Stimulated activated CD8-positive, alpha-beta memory T cell treated with anti-CD3 and anti-CD28 coated beads, Interleukin-4, amount 100 ng/mL, for 1 hour (primary cell): ENCODE measurements at places on chromosomes 1 and 21.

DNA sequence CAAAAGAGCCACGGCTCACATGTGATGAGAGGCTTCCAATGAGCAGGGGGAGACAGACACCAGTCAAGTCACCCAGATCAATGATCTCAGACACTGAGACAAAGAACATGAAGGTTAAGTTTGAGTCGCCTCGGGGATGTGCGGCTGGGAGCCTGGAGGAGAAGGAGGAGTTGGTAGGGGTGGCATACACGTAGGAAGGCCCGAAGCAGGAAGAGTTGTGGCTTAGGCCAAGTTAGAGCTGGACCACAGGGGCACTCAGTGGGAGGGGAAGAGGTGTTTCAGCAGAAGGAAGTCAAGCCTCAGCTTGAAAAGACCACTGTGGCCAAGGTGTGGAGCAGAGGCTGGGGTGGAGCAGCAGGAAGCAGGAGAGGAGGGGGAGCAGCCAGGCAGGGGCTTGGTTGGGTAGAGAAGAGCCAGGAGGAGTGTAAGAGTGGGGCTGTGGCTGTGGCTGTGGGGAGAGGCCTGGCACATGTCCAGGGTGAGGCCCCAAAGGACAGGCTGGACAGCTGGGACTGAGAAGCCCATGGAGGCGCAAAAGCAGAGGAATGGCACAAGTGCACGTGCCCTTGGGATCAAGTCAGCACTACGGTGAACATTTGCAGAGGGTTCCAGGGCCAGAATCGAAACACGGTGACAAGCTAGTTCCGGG is 27.6 kb downstream of the CTNNBIP1 start:
- DNase-seq: no peak

- DNase-seq: no peak
These were observed 81.2 kb downstream of the KCNN3 start for GRCh38 chr1:154788886-154789285.

- no peak for DNase-seq
These were observed 3.2 kb upstream of the XPR1 start for GRCh38 chr1:180628646-180629045.

DNA sequence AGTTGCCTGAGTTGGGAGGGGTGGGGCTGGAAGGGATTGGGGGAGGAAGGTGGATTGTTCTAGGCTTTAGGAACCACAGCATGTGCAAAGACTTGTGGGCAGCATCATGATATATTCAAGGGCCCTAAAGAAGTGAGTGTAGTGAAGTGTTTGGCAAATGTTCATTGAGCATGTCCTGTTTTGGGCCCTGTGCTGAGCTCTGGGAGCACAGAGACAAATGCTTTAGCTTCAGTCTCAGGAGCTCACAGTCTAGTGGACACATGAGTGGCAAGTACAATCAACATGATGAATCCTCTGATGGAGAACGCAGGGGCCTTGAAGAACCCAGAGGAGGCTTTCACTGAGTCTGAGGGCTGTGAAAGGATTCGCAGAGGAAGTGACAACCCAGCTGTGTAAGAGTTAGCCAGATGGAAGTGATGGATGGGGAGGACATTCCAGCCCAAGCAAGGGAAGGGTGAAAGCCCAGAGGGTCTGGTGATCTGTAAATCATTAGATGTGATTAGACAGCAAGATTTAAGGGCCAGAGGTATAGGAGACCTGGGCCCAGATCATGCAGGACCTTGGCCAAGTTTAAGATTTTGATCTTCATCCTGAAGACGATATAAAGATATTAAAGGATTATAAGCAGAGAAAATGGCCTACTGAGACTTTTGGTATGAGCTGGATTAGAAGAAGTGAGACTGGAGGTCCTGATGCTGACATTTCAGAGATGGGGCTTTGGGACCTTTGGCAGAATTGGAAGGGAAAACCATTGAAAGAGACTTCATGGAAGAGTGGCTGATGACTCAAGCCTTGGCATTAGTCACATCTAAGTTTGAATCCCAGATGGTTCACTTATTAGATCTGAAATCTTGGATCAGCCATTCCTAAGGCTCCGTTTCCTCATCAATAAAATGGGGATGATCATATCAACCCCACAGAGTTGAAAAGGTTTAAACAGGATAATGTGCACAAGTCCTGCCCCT is 4.6 kb downstream of the IPO13 start:
- DNase-seq: no peak

DNA sequence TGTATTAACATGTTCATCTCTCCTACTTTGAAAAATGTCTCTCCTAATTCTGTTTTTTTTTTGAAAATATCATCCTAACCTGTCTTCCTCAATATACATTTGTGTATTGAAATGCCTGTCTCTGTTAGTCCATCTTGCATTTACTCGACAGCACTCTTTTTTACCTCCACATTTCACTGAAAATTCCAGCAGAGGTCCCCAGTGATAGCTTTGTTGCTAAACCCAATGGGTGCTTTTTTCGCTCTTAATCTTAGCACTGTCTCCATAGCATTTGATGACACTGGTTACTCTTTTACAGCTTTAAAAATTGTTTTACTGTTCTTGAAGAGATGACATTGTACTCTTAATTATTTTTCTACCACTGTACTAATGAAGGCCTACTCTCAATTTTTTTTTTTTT is 10.8 kb downstream of the OSBPL9 start:
- DNase-seq: no peak

DNA sequence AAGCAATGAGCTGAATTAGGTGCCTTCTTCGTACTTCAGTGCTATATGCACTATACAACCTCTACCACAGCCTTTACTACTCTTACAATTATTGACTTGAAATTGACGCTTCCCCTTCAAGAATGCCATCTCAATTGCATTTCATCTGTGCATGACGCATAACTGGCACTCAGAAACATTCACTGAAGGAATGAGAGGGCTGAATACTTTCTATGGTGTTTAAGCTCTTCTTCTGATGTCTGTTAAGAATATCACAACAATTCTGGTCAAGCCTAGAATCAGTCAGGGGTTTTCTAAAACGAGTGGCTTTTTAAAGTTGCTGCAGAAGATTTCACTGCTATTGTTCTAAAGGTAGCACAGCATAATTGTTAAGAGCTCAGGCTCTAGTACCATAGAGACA is 11.5 kb downstream of the DENND1B start:
- no peak for DNase-seq

DNA sequence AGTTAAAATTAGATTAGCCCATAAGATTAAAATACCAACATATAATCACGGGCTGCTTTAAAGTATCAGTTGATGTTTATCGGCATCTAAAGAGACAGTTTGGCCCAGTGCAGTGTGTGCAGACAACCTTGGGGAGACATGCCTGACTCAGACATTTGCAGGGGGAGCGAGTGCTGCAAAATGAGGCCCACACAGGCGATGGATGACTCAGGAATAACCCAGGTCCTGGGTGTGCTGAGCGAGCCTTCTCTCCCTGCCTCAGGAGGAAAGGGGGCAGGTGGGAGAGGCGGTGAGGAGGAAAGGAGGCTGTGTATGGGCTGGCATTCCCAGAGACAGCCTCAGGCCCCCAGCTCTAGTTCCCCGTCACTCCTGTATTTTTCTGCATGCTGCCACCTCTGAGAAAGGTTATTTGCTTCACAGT is 9.0 kb downstream of the SLC9A1 start:
- DNase-seq: no peak

- no peak for DNase-seq
These were observed 338 bp upstream of the TOR1AIP1 start for GRCh38 chr1:179881642-179882252.

- no peak for DNase-seq
These were observed 118.9 kb downstream of the LACTBL1 start for GRCh38 chr1:22853651-22854185.

GRCh38 chr1:173527151-173527826 is 50.2 kb downstream of the PRDX6 start:
- DNase-seq: no peak

DNA sequence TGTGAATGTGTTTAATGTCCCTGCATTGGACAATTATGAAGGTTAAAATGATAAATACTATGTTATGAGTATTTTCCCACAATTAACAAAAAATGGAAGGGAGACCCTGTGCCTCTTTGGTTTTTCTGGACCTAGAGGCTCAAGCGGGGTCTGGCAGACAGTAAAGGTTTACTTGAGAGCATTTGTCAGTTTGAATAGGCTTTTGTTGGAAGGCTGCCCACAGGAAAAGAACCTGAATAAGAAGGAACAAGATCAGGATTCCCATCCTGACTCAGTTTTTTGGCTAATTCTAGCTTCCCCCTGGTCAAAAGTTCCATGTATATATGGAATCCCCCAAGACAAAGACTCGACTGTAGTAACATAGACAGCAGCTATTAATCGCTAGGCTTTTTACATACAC is 150.9 kb upstream of the JUN start:
- DNase-seq: no peak

DNA sequence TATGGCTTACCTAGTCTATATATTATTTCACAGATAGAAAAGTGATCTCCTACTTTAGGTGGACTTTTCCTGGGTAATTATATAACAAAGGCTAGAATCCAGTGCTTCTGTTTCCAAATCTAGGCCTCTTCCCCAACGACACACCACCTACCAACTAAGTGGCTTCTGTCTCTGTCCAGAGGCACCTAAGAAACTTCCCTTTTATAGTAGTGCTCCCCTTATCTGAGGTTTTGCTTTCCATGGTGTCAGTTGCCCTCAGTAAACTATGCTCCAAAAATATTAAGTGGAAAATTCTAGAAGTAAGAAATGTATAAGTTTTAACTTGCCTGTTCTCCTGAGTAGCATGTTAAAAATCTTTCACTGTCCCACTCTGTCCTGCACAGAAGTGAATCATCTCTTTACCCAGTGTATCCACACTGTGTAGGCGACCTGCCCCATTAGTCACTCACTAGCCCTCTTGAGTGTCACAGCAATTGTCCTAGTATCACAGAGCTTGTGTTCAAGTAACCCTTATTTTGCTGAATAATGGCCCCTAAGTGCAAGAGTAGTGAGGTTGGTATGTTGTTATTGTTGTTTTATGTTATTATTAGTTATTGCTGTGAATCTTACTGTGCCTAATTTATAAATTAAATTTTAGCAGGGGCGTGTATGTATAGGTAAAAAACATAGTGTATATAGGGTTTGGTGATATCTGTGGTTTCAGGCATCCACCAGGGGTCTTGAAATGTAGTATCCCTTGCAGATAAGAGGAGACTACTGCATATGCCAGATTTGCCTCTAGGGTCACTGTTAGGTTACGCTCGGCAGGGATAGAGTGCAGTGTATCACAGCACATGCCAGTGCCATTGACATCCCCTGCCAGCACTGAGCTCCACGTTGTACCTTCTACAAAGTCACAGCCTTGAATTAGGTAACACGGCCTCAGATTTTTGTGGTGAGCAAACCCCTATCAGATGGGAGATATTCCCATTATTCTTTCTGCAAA is 14.7 kb upstream of the CD53 start:
- DNase-seq: no peak

GRCh38 chr1:11563560-11564069 is 84.7 kb downstream of the DISP3 start:
- DNase-seq: no peak

DNA sequence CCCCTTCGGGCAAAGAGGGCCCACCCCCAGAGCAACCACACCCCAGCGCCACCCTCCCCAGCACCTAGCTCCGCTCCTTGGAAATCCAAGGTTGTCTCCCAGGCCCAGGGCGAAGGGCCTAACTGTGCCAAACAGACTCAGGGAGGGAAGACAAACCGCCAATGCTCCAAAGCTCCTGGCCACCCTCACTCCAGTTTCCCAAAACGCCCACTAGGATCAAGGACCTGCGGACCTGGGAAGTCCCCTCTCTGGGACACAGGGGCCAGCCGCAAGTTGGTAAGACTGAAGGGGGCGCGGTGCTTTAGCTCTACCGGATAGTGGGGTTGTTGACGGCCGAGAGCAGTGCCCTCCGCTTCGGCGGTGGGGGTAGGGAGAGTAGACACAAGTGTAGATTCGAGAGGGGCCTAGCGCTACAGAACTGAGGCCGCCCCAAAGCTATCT is 581 bp downstream of the IRF6 start:
- DNase-seq: no peak

GRCh38 chr1:182633031-182633430 is 28.8 kb upstream of the RGS16 start:
- no peak for DNase-seq

GRCh38 chr1:61049850-61050540 is 32.4 kb upstream of the NFIA start:
- peak; percentile 82 for DNase-seq

GRCh38 chr1:65235867-65236805 is 73.2 kb upstream of the DNAJC6 start:
- no peak for DNase-seq

- no peak for DNase-seq
These were observed 91.9 kb downstream of the CSMD2 start for GRCh38 chr1:34073028-34073695.

DNA sequence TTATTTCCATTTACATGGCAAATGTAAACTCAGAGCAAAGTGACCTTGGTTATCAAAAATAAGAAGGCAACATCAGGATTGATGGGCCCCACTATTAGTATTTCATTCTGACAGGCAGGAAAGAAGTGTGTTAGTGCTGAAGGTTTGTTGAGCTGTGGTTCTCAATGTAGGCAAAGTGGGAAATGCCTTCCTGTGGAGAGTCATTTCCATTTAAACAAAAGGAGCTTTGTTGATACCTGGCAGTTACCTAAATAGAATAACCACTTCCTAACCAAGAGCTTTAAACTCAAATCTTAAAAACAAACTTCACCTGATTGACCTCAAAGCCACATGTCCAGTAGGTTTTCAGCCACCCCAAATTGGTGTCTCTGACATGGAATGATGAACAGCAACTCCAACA is 579.9 kb upstream of the BEND5 start:
- DNase-seq: no peak

DNA sequence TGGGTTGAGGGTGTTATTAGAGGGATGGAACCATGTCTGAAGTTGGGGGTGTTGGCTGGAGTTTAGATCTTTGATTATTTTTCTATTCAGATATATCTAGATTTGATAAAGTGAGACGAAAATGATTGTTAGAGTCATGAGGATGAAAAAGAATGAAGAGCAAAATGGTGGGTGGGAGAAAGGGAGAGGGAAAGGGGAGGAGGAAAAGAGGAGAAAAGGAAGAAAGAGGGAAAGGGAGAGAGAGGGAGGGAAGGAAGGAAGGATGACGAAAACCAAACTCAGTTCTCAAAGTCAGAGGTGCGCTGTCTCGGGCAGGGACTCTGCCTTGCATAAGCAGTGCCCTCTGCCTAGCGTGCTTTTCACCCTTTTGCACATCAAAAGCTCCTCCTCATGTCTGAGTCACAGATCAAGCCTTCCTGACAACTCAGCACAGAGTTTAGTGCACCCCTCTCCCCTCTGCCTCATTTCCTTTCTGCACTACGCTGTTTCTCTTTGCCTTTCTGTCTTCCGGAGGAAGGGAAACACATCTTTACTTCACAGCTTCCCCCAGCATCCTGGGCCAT is 225.8 kb upstream of the PROX1 start:
- no peak for DNase-seq

- no peak for DNase-seq
These were observed 90.5 kb downstream of the PRDM2 start for GRCh38 chr1:13790290-13791030.

GRCh38 chr1:182723200-182723599 is 38.8 kb upstream of the RGS8 start:
- DNase-seq: no peak

GRCh38 chr1:16275591-16275990 is 38.6 kb upstream of the CPLANE2 start:
- DNase-seq: no peak

GRCh38 chr21:32994305-32994704 is 31.4 kb upstream of the OLIG2 start:
- DNase-seq: no peak

GRCh38 chr1:203361945-203362719 is 11.2 kb upstream of the FMOD start:
- DNase-seq: no peak
